ENCODE measurements at places on chromosomes 2 and 18.

DNA sequence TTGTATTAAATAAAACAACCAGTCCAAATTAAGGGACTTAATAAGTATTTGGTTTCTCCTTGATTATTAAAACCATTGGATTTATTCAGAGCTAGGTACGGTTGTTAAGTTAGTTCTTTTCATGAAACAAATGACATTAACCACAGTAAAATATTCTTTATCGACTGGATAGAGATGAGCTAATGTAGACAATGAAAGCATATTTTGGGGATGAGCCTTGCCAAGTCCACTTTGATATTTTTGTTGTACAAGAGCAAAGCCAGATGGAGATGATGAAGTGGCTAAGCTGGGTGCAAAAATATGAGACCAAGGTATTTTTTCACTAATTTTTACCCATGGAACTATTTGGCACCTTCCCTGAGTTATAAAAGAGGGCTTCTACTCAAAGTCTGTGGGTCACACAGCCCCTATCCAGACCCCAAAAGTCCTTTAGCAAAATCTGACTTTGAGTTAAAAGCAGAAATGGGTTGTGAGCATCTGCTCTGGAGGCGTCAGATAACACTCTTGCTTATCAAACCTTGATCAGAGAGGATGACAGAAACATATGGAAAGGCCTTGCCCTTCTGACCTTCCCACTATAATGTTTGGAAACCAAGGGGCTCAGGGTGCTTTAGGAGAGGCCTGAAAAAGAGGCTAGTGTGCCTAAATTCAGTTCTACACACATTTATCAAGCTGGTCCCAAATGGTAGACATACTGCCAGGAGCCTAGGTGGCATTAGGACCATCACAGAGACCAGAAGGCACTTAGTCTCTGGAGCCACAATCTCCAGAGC lies 456.8 kb downstream of the MTX2 start:
- DNase-seq: no peak

DNA sequence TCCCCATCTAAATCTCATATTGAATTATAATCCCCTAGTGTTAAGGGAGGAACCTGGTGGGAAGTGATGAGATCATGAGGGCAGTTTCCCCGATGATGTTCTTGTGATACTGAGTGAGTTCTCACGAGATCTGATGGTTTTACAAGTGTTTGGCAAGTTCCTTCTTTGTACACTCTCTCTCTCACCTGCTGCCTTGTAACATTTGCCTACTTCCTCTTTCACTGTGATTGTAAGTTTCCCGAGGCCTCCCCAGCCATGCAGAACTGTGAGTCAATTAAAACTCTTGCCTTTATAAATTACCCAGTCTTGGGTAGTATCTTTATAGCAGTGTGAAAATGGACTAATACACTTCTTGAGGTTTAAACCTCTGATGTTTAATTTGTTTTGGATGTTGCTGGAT lies 177.5 kb downstream of the CD8B2 start:
- no peak for DNase-seq

- DNase-seq: no peak
Observed at GRCh38 chr18:57909620-57910019, 106.5 kb upstream of the ATP8B1 start.

DNA sequence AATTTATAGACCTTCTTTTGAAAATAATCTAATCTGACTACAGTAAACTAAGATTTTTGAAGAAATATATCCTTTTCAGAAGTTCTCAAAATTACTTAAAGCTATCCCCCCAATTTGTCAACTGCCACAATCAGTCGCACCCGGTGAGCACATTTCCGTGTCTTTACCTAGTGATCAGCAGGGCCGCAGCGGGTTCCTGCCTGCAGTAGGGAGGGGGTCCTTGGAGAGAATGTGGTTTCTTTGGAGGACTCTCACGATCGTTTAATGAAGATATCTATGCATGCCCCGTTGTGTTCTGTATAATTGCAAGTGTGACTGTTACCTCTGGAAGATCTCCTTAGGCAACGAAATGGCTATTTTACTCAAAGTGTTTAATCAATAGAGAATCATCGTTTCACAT lies 251.9 kb upstream of the RAB12 start:
- no peak for DNase-seq

DNA sequence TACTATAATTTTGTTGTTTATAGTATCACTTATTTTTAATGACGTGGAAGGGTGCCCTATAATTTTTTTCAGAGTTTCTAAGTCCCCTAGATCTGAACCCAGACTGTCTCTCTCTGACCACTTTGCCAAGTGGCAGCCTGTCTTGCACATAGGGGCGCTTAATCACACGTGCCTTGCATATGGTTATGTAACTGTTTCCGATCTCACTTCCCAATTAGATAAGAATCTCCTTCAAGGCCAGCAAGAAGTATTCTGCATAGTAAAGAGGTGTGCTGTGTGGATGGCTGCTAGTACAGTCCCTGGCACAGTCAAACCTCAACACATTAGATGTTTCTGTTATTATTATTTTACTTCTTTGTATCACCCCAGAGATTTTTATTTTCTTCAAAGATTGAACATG lies 197.8 kb upstream of the SIX2 start:
- DNase-seq: no peak

DNA sequence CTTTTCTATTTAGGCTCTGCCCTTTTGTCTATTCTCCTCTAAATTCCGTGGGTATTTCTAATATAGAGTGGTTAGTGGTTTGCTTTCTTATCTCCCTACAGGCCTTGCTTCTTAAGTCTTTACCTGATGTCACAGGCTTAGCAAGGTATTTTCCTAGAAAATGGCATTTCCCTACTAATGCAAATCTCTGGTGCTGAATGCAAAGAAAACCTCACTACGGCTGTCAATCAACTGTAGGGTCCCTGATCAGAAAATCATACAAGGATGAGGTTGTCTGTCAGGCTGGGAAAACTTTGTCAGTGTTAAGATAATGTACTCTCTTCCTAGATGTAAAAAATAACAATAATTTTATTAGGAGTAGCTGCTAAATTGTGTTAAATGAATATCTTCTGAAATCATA lies 27.1 kb upstream of the DSC1 start:
- DNase-seq: no peak

DNA sequence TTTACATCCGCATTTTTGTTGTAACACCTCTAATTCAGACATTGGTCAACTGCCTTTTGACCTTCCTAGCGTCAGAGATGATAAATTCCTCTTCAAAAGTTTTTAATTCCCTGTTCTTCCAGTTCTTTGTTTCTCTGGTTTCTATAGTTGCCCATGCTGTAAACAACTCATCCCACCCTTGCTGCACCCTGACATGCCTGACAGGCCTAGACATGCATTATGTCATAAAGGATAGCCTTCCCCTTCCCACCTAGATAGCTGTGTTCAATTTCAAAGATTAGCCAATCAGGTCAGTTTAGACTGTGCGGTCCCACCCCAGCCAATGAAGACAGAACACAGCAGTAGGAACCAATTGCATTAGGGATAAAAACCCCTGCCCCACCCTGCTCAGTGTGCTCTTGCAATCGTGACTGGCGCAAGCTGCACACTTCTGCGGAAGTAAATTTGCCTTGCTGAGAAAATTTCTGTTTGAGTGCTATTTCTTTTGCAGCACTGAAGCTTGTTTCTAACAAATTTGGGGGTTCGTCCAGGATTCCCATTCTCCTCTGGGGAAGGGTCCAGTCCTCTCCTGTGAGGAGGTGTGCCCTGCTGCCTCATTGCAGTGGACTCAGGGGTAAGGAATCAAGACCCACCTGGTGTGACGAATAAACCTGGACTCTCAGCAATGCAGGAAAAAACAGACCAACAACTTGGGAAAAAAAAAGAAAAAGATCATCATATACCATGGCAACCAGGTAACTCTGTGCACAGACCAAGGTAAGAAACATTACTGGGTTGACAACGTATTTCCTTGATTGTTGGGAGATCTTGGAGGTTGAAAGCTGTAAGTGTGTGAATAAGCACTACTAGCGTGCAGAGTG lies 9.1 kb upstream of the SAP130 start:
- DNase-seq: no peak

GRCh38 chr18:79164706-79165105 lies 95.5 kb downstream of the ATP9B start:
- DNase-seq: no peak

GRCh38 chr2:35125278-35125677 lies 1230.3 kb upstream of the CRIM1 start:
- no peak for DNase-seq

- DNase-seq: no peak
Observed at GRCh38 chr2:236994361-236994760, 91.3 kb upstream of the COPS8 start.

- no peak for DNase-seq
Observed at GRCh38 chr2:215188078-215188477, 49.7 kb upstream of the ABCA12 start.

DNA sequence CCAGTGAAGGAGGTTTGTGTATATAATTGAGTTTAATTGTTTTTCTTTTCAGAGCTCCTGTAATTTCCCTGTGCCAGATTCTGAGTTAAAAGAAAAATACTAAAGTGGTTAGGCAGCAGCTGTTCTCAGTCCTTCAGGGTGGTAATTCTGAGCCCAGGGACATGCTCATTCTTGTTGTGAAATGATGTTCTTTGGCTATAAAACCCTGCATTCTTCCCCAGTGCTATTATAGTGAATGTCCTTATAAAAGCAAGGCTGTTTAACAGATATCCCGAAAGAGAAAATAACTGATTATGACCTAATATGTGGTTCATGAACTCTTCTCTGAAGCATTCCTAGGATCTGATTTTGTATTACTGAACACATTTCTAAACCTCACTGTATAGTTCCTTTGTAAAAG lies 34.0 kb downstream of the ADAM23 start:
- DNase-seq: peak; percentile 23

GRCh38 chr2:109280804-109281203 lies 151.8 kb downstream of the SH3RF3 start:
- DNase-seq: no peak

DNA sequence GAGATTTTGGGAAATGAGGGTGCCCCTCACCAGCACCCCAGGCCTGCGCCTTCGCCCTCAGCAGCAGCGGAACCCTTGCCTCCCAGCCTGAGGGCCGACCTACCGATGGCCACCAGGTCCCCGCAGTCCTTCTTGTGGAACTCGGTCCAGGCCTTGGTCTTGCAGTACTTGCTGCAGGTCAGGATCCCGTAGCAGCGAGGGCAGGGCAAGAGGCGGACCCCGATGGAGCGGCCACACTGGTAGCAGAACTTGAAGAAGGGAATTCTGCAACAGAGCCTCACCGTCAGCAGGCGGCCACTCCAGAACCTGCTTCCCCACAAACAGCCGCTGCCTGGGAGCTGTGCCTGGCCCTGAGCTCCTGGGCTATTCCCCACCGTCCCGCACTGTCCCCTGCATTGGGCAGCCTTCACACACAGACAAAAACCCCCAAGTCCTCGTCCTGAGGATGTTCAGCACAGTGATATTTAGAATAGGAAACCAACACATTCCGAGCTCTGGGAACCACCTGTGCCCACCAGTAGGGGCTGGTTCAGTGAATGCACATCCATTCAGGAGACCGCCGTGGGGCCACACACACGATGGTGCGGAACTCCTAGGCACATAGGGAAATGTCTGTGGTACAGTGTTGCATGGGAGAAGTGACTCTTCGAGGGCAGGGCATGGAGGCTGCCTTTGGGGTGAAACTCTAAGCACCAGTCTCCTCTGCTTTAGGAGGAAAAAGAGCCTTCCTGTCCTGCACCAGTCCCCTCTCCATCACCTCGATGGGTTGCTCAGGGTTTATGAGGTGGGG lies 45.6 kb downstream of the GPC1 start:
- DNase-seq: no peak

DNA sequence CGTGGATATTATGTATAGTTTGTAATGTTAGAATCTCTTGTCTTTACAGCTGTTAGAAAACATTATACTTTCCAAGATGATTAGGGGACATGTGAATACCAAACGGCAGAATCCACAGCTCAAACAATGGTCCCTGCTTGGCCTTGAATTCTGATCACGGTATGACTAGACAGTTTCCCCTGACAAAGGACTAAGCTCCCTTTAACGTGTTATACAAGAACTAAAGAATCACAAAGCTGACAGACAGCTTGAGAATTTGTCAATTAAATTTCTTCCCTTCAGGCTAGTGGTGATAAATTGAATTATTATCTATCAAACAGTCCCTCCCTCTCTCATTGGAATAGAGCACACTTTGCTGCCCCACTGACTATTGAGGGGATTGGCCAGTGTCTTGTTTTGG lies 359.2 kb upstream of the ID2 start:
- DNase-seq: no peak

GRCh38 chr18:62073461-62074281 lies 113.2 kb downstream of the PIGN start:
- no peak for DNase-seq

DNA sequence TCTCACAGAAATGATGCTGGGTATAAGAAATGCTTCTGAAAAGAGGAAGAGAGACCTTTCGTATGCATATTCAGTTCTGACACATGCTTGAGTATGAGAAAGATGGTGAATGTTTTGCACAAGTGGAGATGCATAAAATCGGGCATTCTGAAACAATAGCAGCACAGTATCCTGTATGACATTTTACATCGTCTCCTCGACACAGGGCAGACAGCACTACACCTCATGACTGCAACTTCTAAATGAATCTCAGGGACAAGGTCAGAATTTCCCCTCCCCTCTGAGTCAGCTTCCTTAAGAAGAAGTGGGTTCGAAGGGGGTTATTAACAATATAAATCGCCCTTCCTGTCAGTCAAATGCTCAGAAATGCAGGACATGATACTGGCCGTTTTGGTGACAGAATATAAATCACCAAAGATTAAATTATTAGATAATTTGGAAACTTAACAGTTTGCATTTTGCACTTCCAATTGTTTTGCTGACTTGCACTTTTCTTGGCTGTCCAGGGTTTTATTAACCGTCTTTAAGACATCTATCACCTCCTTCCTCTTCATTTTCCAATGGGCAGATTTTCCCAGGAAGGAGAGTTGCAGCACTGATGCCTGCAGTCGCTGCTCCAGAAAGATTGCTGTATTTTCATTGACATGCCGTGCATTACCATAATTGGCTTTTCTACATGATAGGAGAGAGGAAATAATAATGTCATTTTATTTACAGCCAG lies 57.2 kb downstream of the TSHZ1 start:
- DNase-seq: no peak

Data from urinary bladder (tissue), 4 donors.